GM13977 (cell line): ENCODE measurements at places on chromosomes 16 and 17.
A peak's percentile ranks its signal among the peaks of the same experiment; 100 is the strongest.

DNA sequence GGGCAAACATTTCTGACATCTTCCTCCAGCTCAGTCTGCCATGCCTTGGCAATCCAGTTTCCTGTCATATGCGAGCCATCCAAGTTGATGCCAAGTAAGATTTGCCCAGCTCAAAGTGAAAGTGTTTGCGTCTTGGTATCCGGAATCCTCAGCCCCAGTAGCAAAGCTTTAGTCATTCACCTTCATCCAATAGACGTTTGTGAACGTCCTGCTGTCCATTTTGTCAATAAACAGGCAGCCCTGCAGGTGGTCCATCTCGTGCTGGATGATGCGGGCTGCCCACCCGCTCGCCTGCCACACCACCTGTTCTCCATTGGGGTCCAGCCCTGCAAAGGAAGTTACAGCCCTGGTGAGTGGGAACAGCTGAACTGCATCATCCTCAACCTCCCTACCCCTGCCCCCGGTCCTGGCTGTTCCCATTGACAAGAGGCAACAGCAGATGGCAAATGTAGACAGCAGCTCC is 1.5 kb downstream of the PDF start:
- DNase-seq: no peak

- no peak for DNase-seq
Observed at GRCh38 chr17:50122945-50123344, 7.0 kb downstream of the SAMD14 start.

- peak; percentile 79 for DNase-seq
Observed at GRCh38 chr16:29745121-29745852, 503 bp downstream of the C16orf54 start.

DNA sequence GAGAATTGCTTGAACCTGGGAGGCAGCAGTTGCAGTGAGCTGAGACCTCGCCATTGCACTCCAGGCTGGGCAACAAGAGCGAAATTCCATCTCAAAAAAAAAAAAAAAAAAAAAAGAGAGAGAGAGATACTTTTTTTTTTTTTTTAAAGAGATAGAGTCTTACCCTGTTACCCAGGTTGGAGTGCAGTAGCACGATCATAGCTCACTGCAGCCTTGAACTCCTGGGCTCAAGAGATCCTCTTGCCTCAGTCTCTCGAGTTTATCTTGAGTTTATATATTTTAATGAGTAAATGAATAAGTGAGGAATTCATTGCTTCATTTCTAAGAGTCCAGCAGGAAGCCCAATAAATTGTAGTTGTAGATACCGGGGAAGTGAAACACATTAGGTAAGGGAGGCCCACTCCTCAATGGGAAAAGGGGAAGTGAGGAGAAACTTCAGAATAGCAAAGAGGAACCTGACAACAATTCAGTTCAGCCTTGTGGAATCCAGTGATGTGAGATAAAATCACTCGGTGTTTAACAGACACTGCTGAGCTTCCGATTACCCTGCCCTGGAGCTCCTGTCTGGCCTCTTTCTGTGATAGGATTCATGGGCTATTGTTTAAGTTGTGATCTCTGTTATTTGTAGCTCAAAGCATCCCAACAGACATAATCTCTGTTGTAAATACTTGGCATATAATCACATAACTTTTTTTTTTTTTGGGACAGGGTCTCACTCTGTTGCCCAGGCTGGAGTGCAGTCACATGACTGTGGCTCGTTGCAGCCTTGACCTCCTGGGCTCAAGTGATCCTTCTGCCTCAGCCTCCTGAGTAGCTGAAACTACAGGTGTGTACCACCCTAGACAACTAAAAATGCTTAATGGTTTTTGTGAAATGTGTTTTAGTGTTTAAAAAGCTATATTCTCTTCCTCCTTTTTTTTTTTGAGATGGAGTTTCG is 15.8 kb upstream of the ITGAM start:
- peak; percentile 42 for DNase-seq

DNA sequence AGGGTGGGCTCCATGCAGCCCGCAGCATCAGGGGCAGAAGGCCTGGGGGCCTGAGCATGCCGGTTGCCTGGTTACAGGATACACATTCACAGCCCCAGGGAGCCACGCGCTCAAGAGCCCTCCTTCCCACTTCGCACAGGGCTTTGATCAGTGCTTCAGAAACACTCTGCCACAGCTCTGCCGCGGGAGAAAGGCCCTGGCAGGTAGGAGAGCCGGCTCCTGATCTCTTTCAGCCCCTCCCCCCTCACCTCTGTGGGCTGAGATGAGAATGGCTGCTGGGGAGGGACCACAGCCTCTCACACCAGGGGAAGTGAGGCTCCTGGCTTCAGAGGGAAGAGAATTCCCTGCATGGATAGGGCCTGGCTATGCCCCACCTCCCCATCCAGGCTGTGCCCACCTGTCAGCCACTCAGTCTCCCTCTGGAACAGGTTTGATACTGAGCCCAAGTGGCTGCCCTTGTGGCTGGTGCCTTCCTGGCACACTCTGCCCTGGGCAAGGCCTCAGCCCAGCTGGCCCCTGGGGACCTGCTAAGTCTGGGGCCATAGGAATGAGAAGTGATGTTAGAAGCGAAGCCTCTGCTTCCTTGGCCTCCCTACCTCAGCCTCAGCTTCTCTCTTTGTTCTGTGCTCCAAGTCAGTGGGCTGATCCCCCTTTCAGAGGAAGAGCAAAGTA is 8.6 kb downstream of the DOK4 start:
- no peak for DNase-seq

- peak; percentile 99 for DNase-seq
Observed at GRCh38 chr17:17752089-17752820, 71.0 kb downstream of the RAI1 start.

DNA sequence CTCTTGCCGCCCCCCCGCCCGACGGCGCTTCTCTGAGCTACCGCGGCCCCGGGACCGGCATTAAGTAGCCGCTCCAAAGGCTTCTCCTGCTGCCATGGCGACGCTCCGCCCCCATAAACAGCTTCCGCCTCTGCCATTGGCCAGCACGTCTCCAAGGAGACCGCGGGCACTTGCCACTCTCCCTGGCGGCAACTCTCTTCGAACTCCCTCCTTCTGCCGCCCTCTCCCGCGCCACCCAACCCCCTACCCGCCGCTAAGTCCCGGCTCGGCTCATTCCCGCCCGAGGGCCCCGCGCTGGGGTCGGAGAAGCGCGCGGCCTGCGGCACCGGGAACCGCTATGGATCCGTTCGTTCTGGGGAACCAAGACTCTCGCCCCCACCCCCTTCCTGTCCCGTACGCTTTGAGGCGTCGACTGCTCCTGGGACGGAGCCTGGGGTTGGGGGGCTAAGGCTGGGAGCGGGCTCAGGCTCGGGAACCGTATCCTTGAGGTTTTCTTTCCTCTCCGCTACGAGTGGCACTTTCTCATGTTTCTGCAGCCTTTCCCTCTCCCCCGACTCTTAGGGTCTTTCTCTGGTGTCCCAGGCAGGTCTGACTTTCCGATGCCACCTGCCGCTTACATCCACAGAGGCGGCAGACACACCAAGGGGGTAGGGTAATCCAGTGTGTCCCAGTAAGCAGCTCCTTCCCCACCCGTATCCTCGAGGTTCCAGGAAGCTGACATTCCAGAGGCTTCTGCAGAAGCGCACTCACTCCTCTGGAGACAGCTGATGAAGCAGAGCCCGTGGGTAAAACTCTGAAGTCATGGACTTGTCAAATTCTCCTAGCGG is at the start of gene FOXJ1:
TSS of gene FOXJ1 (minus strand) at position 34 of the 827 bp plus-strand sequence. CDS start 850 bp downstream, outside the sequence.
- peak; percentile 98 for DNase-seq

DNA sequence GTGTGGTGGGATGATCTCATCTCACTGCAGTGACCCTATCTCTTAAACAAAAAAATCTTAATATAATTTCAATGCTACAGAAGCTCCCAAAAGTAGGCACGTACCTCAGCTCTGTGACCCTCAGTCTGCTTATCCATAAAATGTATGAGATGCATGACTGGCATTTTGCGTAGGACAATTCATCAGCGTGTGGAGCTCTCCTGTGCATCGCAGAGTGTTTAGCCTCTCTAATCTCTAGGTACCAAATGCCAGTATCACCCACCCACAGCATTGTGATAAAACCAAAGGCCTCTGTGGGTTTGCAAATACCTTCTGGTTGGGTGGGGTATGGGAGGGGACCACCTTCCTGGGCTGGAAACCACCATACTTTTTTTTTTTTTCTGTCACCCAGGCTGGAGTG is 19.0 kb upstream of the TUBG2 start:
- no peak for DNase-seq
